ENCODE measurements at places on chromosomes 12 and 14. TPM values are rescaled to one million over a fixed set of nuclear protein-coding genes. Genes with fewer than 3 reads are reported as not detected.

- DNase-seq, result no peak
- H3K27ac ChIP-seq, result no peak overlapping the region
- H3K36me3 ChIP-seq, result no peaks in the 10 kb centered on the region
- H3K27me3 ChIP-seq, result no peaks in the 10 kb centered on the region
Measured at GRCh38 chr12:108855284-108856169, 1.9 kb downstream of the SSH1 start.

DNA sequence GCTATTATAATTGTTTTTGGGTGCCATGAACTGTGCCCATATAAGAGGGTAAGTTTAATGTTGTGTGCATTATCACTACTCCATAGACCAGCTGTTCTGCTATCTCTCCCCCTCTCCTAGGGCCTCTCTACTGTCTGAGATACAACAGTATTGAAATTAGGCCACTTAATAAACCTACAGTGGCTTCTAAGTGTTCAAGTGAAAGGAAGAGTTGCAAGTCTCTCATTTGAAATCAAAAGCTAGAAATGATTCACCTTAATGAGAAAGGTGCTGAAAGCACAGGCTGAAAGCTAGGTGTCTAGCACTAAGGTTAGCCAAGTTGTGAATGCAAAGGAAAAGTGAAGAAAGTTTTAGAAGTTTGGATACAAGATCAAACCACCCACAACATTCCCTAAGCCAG, 168.0 kb downstream of the SLC16A7 start:
- H3K27me3 ChIP-seq, result no peaks in the 10 kb centered on the region
- H3K27ac ChIP-seq, result peak overlapping the region; percentile 39
- H3K4me1 ChIP-seq, result no peaks in the 10 kb centered on the region
- no peak overlapping the region for H3K4me3 ChIP-seq

- peaks cover 57% of the 10 kb centered on the region for H3K4me1 ChIP-seq
- H3K27ac ChIP-seq, result peak overlapping the region; percentile 84
- DNase-seq, result no peak
- no peaks in the 10 kb centered on the region for H3K27me3 ChIP-seq
- no peaks in the 10 kb centered on the region for H3K36me3 ChIP-seq
Measured at GRCh38 chr12:112107306-112108201, 1.0 kb downstream of the NAA25 start.

DNA sequence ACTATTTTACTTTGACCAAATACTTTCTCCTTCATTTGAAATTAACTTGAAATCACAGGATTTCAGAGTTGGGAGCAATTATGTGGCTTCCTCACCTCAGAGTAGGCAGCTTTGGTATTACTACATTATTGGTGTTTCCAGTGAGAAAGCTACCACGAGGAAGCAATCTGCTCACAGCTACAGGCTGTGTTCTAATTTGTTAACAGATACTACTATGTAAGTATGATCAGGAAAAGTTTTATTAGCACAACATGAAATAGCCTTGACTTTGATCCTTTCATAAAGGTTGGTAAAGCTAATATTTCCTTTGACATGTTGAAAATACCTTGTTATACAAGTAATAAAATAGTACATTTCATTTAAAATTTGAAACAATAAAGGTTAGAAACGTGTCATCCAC, 30.6 kb downstream of the TAOK3 start:
- H3K27me3 ChIP-seq, result no peaks in the 10 kb centered on the region
- H3K4me3 ChIP-seq, result no peak overlapping the region
- no peak for DNase-seq
- H3K36me3 ChIP-seq, result peaks cover 5% of the 10 kb centered on the region
- peak overlapping the region; percentile 53 for H3K27ac ChIP-seq

Gene KRT73
- polyA plus RNA-seq, result not detected

Gene TMEM30B
- not detected for polyA plus RNA-seq

Gene TFCP2
- polyA plus RNA-seq, result 11.9 TPM

Gene BEGAIN
- not detected for polyA plus RNA-seq

All from naive B cell (primary cell).